ENCODE measurements at places on chromosomes 3 and 15. TPM values are rescaled to one million over a fixed set of nuclear protein-coding genes. Genes with fewer than 3 reads are reported as not detected.

DNA sequence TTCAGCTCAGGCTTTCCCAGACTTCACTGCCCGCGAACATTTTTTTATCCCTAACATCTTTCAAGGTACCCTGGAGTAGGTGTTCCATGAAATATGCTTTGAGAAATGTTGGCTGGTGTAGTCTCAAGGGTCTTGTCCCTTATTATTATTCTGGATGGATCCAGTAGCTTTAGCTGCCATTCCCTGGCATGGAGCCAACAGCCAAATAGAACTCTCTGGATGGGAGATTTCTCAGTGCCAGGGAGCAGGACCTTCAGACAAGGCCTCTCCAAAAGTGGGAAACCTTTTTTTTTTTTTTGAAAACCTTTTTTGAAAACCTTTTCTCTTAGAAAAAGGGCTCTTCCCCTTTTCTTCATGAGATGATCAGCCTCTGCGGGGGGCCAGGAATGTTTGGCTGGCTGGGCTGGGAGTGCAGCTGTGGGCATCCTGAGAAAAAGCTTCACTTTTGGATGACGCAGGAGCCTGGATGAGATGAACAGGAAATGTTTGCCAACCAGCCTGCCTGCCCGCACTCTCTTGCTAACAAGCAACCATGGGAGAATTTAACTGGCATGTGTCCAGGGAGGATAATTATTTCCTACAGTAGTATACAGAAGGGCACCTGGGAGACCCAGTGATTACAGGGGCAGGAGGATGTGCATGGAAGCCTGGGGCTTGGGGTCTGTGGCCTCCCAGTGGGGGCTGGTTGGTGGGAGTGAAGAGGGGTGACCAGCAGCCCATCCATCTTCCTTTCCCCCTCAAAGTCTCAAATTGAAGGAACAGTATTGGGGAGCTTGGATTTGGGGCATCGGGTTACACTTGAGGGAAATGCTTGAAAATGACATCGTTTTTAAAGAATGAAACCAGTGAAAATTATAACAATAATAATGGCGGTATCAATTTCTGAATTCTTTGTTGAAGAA is 109.1 kb upstream of the LRIG1 start:
- H3K27me3 ChIP-seq = peaks cover 8% of the 10 kb centered on the region
- H3K4me1 ChIP-seq = peaks cover 1% of the 10 kb centered on the region
- DNase-seq = no peak
- H3K36me3 ChIP-seq = no peaks in the 10 kb centered on the region
- H3K27ac ChIP-seq = no peak overlapping the region
- no peak overlapping the region for H3K4me3 ChIP-seq

DNA sequence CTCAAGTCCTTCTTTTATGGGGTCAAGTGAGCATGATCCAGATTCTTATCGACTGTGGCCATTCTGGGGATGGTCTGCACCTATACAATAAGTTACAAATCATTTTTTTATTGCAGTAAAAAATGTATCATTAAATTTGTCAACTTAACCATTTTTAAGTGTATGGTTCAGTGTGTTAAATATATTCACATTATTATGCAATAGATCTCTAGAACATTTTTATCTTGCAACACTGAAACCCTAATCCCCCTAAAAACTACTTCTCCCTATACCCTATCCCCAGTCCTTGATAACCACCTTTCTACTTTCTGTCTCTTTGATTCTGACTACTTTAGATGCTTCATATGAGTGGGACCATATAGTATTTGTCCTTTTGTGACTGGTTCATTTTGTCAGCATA is 10.4 kb upstream of the BOC start:
- H3K27me3 ChIP-seq = peaks cover 4% of the 10 kb centered on the region
- no peak overlapping the region for H3K27ac ChIP-seq
- no peak overlapping the region for H3K4me3 ChIP-seq
- no peak for DNase-seq

- DNase-seq = no peak
- no peak overlapping the region for H3K4me3 ChIP-seq
- no peaks in the 10 kb centered on the region for H3K4me1 ChIP-seq
Observed at GRCh38 chr3:158205994-158206393, 96.1 kb downstream of the RSRC1 start.

- H3K27me3 ChIP-seq = no peaks in the 10 kb centered on the region
- H3K4me3 ChIP-seq = no peak overlapping the region
- no peaks in the 10 kb centered on the region for H3K36me3 ChIP-seq
- no peak for DNase-seq
Observed at GRCh38 chr3:182986021-182986420, 5.7 kb upstream of the DCUN1D1 start.

- H3K4me3 ChIP-seq = no peak overlapping the region
- peaks cover 2% of the 10 kb centered on the region for H3K4me1 ChIP-seq
- peaks cover 9% of the 10 kb centered on the region for H3K27me3 ChIP-seq
- H3K36me3 ChIP-seq = no peaks in the 10 kb centered on the region
- DNase-seq = no peak
Observed at GRCh38 chr3:29275309-29275708, 5.6 kb upstream of the RBMS3 start.

- no peak overlapping the region for H3K27ac ChIP-seq
- DNase-seq = no peak
- H3K4me1 ChIP-seq = peaks cover 9% of the 10 kb centered on the region
- H3K4me3 ChIP-seq = no peak overlapping the region
- peaks cover under 1% of the 10 kb centered on the region for H3K36me3 ChIP-seq
- H3K27me3 ChIP-seq = no peaks in the 10 kb centered on the region
Observed at GRCh38 chr15:80998251-80998650, 2.5 kb upstream of the TLNRD1 start.

DNA sequence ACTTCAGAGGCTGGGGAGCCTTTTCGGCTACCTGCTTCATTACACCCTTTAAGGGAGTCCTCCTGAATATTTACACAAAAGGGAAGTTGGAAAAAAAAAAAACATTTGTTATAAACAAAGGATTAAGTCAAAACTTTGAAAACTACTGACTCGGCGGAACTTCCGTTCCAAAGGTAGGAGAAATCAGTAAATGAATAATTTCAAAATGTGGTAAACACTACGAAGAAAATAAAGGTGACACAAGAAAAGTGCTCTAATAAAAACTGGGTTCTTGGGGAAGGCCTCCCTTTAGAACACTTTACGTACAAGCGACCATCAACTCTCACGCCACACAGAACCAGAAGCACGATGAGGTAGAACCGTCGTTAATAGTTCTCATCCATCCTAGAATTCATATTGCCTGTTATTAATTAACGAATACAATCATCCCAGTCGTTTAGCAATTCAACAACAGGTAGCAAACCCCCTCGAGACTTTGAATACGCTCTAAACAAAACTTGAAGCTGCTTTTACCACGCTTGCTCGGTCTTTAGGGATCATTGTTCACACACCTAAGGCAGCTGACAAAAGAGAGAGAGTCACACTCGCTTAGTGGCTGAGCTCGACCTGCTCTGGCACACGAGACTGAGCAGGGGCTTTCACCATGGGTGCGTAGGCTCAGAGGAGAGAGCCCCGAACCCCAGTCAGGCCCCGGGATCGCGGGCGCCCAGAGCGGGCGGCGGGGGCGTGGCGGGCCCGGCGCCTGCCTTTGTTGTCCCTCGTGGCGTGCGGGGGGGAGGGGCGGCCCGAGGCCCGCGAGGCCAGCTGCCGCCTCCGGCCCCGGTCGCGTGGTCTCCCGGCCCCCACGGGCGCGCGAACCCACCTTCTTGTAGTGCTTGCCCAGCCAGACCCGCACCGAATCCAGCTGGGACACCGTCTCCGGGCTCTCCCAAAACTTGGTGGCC is 680 bp downstream of the SMARCC1 start:
- peaks cover 15% of the 10 kb centered on the region for H3K4me1 ChIP-seq
- H3K27ac ChIP-seq = peak overlapping the region; percentile 99
- H3K4me3 ChIP-seq = peak overlapping the region; percentile 96
- no peaks in the 10 kb centered on the region for H3K27me3 ChIP-seq

GRCh38 chr3:78338405-78338804 is 1298.5 kb downstream of the ROBO2 start:
- H3K4me3 ChIP-seq = no peak overlapping the region
- no peak overlapping the region for H3K27ac ChIP-seq
- no peaks in the 10 kb centered on the region for H3K27me3 ChIP-seq
- H3K36me3 ChIP-seq = no peaks in the 10 kb centered on the region
- DNase-seq = no peak

- no peaks in the 10 kb centered on the region for H3K36me3 ChIP-seq
- no peak for DNase-seq
- no peak overlapping the region for H3K27ac ChIP-seq
- peaks cover 75% of the 10 kb centered on the region for H3K27me3 ChIP-seq
- H3K4me3 ChIP-seq = no peak overlapping the region
- H3K4me1 ChIP-seq = no peaks in the 10 kb centered on the region
Observed at GRCh38 chr15:70427167-70428120, 329.7 kb upstream of the TLE3 start.

DNA sequence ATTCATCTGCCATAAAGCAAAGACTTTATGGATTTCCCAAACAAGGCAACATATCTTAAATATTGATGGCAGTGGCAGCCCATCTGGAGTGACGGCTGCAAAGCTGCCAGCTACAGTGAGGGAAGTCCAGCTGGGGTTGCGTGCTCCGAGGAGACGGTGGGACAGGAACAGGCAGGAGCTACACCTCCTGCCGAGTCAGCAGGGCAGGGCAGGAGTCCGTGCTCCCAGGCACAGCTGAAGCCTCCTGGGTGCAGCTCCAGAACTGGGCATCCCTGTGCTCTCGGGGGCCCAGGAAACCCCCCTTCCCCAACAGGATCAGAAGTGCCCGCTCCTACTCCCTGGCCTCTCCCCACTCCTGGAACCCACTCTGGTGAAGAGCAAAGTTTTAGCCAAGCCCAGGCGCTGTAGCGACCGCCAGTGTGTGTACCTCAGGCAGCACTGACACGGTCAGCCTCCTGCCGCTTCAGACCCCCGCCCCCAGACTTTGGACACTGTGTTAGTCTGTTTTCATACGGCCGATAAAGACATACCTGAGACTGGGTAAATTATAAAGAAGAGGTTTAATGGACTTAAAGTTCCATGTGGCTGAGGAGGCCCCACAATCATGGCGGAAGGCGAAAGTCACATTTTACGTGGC is 556.4 kb upstream of the CCDC54 start:
- H3K4me1 ChIP-seq = peaks cover 15% of the 10 kb centered on the region
- no peak overlapping the region for H3K4me3 ChIP-seq
- H3K36me3 ChIP-seq = no peaks in the 10 kb centered on the region
- no peak overlapping the region for H3K27ac ChIP-seq
- no peak for DNase-seq

GRCh38 chr15:90866161-90866715 is 2.1 kb upstream of the FURIN start:
- peaks cover 7% of the 10 kb centered on the region for H3K27me3 ChIP-seq
- DNase-seq = no peak

GRCh38 chr3:138396752-138397410 is 37.5 kb upstream of the ESYT3 start:
- no peak overlapping the region for H3K27ac ChIP-seq
- DNase-seq = no peak
- H3K27me3 ChIP-seq = peaks cover 27% of the 10 kb centered on the region
- H3K4me1 ChIP-seq = peaks cover 12% of the 10 kb centered on the region
- no peak overlapping the region for H3K4me3 ChIP-seq

- no peak within 1 kb of the TSS for H3K27ac ChIP-seq
- no peak within 1 kb of the TSS for H3K4me3 ChIP-seq
- H3K27me3 ChIP-seq = no peaks in the 10 kb centered on the region
- H3K36me3 ChIP-seq = no peaks in the 10 kb centered on the region
- peaks cover 16% of the 10 kb centered on the region for H3K4me1 ChIP-seq
Observed at GRCh38 chr3:149792452-149793270, at the start of gene ANKUB1. ANKUB1 (minus strand) TSS chr3:149792554; CDS start chr3:149792366, 188 bp downstream.

GRCh38 chr3:27642796-27643195 is 79.3 kb downstream of the EOMES start:
- H3K27me3 ChIP-seq = no peaks in the 10 kb centered on the region
- H3K4me3 ChIP-seq = no peak overlapping the region
- H3K36me3 ChIP-seq = no peaks in the 10 kb centered on the region
- no peak for DNase-seq

DNA sequence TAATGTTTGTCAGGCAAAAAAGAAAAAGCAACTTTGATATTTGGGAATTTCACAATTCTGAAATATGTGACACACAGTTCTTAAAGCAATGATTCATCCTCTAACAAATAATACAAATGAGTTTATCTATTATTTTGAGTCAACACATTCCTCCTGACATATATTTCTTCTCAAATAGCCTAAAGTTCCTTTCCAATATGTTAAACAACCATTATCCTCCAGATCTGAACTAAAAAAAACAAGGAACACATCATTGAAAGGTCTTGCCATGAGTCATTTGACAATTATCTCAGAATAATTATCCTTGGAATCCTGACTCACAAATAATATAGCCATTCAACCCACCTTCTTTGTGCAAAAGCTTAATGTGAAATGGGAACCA is 208.7 kb upstream of the CDIN1 start:
- no peaks in the 10 kb centered on the region for H3K27me3 ChIP-seq
- H3K27ac ChIP-seq = peak overlapping the region; percentile 25
- peaks cover 24% of the 10 kb centered on the region for H3K4me1 ChIP-seq
- no peak for DNase-seq
- H3K36me3 ChIP-seq = no peaks in the 10 kb centered on the region
- no peak overlapping the region for H3K4me3 ChIP-seq

GRCh38 chr3:73813692-73814292 is 189.1 kb upstream of the PDZRN3 start:
- H3K36me3 ChIP-seq = no peaks in the 10 kb centered on the region
- H3K27ac ChIP-seq = no peak overlapping the region
- H3K4me1 ChIP-seq = peaks cover 11% of the 10 kb centered on the region
- no peak for DNase-seq
- H3K4me3 ChIP-seq = no peak overlapping the region

- peaks cover 4% of the 10 kb centered on the region for H3K36me3 ChIP-seq
- H3K4me3 ChIP-seq = no peak overlapping the region
- no peaks in the 10 kb centered on the region for H3K27me3 ChIP-seq
- DNase-seq = no peak
- H3K27ac ChIP-seq = peak overlapping the region; percentile 61
- H3K4me1 ChIP-seq = peaks cover 64% of the 10 kb centered on the region
Observed at GRCh38 chr15:63052077-63052841, 9.7 kb downstream of the TPM1 start.

GRCh38 chr3:1191026-1191425 is 98.2 kb downstream of the CNTN6 start:
- no peaks in the 10 kb centered on the region for H3K27me3 ChIP-seq
- no peak overlapping the region for H3K27ac ChIP-seq
- no peaks in the 10 kb centered on the region for H3K36me3 ChIP-seq

GRCh38 chr3:27591312-27592210 is 107.4 kb upstream of the SLC4A7 start:
- peaks cover 11% of the 10 kb centered on the region for H3K4me1 ChIP-seq
- H3K27ac ChIP-seq = peak overlapping the region; percentile 27
- H3K27me3 ChIP-seq = no peaks in the 10 kb centered on the region

GRCh38 chr15:25058080-25058785 is 103.4 kb downstream of the SNRPN start:
- no peak overlapping the region for H3K4me3 ChIP-seq
- no peaks in the 10 kb centered on the region for H3K4me1 ChIP-seq
- peaks cover 99% of the 10 kb centered on the region for H3K36me3 ChIP-seq
- no peak for DNase-seq
- H3K27me3 ChIP-seq = no peaks in the 10 kb centered on the region

- H3K36me3 ChIP-seq = peaks cover 7% of the 10 kb centered on the region
- peak overlapping the region; percentile 98 for H3K27ac ChIP-seq
- H3K4me1 ChIP-seq = peaks cover 26% of the 10 kb centered on the region
- peak overlapping the region; percentile 96 for H3K4me3 ChIP-seq
Observed at GRCh38 chr15:90264671-90265070, 801 bp upstream of the NGRN start.

Gene SUSD5
- total RNA-seq = 1.1 TPM

Gene CLDN16
- total RNA-seq = 0.31 TPM

Gene HTR3E
- not detected for total RNA-seq

Gene CCR2
- total RNA-seq = not detected

Gene CDCP1
- 15.3 TPM for total RNA-seq

Gene FEZF2
- not detected for total RNA-seq

Gene KLF15
- total RNA-seq = 17.7 TPM
